ENCODE measurements at places on chromosomes 5 and 9.

DNA sequence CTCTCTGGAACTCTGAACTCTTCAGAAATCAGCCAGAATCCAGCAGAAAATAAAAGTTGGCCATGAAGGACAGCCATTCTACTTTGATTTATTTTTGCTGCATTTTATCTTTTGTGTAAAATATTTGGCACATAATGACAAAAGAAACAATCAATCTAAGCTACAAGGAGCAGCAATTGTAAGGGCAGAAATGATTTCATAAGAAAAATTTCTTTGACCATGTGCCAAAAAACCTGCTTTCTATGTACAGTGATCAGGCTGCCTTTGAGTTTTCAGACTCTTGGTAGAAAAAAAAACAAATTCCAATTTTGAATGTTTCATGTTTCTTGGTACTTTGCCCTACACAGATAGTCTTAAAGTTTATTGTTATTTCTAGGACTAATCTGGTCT, 69.8 kb upstream of the SLC1A3 start:
- no peak for DNase-seq

- DNase-seq: no peak
These were observed 131.4 kb downstream of the ARHGEF28 start for GRCh38 chr5:73757416-73757815.

GRCh38 chr5:135032999-135033861, 798 bp downstream of the PITX1 start:
- DNase-seq: no peak

DNA sequence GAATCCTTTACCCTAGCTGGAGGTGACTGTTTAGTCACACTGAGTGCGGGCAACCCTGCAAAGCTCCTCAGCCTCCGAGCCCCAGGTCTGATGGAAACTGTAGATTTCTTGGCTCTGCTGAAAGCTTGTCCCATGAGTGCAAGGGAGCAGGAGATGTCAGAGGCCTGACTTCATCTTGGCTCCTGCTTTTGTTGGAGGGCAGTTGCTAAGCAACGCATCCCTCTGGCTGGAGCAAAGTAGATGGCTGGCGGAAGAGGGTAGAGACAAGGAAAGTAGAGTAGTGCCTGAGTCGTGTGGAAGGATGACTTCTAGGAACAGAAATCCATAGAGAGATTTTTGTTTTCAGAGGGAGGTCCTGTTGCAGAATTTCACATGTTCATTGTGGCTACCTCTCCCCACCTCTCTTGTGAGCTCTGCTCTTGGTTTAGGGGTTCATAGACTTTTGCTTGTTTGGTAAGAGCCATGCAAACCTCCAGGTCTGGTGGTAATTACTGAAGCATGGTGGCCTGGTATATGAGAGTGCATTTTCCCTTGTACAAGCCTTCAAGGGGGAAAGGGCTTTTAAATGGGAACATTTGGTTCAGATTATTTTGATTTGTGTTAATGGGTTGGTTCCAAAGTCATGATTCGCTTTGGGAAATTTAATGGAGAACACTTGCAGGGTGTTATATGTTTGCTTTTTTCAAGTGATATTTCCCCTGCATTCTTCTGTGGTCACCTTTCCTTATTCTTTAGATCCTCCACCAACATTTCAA, 71.5 kb downstream of the ARHGAP26 start:
- DNase-seq: no peak

- DNase-seq: no peak
These were observed 44.3 kb downstream of the CAMK2A start for GRCh38 chr5:150245111-150245789.

DNA sequence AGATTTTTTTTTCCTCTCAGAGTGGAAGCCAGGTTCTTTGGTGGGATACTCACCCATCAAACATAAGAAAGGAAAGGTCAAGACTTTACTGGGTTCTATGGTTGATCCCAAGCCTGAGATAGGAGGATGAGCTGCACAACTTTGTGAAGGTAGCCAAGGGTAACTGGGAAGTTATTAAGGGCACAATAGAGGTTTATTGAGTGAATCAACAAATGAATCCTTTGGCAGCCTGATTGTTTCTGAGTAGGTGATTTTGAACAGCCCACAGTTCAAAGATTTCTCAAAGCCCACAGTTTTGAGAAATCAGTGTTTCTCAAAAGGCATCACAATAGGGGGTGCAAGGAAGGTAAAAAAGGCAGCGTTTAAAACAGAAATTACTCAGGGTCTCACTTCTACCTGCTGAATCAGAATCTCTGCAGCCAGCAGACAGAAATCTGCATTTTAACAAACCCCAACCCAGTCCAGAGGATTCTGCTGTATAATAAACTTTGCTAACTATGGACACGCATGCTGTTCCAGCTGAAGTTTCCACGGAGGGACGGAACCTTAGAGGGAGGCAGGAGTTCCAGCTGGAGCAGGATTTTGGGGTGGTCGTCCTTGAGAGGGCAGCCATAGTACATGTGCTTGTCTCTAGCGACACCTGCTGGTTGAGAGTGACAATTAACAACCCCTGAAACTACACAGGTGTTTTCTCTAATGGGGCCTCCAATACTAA, 32.7 kb upstream of the FSD1L start:
- DNase-seq: peak; percentile 54

DNA sequence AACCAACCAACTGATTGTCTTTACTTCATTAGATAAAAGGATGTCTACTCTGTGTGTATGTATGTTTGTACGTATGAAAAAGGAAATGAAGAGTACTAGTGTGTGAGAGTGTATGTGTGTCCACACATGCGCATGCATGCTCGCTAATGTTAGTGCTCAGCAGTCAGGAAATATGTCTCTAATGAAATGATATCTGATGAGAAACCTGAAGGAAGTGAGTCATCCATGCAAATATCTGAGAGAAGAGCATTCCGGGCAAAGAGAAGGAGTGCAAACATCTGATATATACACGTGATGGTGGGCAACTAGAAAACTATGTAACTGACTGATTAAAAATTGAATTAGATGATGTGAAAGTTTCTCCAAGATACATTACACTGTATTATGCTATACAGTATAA, 29.6 kb upstream of the UGCG start:
- no peak for DNase-seq

- no peak for DNase-seq
These were observed 815 bp downstream of the PDZD2 start for GRCh38 chr5:31639481-31640411.

- DNase-seq: no peak
These were observed 924.8 kb upstream of the CDH9 start for GRCh38 chr5:27963050-27963783.

- DNase-seq: no peak
These were observed 53.9 kb downstream of the CSNK1A1 start for GRCh38 chr5:149497357-149497756.

DNA sequence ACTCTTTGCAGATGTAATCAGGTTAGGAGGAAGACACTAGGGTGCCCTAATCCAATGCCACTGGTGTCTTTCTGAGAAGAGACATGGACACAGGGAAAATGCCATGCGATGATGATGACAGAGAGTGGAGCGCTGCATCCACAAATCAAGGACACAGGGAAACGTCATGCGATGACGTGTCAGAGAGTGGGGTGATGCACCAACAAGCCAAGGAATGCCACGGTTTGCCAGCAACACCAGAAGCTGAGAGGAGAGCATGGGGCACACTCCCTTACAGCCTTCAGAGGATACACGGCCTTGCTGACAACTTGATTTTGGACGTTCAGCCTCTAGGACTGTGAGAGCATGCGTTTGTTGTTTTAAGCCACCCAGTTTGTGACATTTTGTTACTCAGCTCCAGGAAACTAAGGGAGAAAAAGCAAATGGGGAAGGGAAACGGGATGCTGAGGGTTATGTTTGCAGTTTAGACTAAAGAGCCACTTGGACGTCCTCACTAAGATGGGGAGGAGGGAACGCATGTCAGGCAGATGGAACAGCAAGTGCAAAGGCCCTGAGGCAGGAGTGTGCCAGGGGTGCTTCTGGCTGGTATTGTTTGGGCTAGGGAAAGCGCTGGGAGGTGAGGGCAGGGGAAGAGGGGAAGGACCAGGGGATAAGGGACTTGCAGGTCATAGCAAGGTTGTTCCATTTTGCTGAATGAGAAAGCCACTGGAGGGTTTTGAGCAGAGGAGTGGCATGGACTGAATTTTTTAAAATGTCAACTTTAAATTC, 2.5 kb upstream of the TENT4A start:
- DNase-seq: no peak

DNA sequence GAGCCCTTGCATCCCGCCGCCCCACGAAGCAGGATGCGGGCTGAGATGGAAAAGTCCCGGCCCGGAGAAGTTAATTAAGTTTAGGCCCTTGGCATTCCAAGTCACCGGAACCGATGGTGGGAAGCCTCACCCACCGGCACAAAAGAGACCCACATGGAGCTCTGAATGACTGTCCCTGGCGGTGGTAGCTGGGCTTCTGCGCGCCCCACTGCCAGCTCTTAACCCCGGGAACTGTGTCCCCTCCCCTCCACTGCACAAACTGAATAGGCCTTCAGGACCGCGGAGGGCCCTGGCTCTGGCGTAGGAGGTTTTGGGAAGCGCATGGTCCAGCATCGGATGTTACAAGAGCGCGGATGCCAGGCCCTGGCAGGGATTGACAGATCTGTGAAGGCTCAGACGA, 291.1 kb upstream of the TUT7 start:
- no peak for DNase-seq

GRCh38 chr9:124340219-124341069, 74.8 kb downstream of the PSMB7 start:
- no peak for DNase-seq

- DNase-seq: no peak
These were observed 126.1 kb upstream of the PAPPA start for GRCh38 chr9:116027511-116027910.

DNA sequence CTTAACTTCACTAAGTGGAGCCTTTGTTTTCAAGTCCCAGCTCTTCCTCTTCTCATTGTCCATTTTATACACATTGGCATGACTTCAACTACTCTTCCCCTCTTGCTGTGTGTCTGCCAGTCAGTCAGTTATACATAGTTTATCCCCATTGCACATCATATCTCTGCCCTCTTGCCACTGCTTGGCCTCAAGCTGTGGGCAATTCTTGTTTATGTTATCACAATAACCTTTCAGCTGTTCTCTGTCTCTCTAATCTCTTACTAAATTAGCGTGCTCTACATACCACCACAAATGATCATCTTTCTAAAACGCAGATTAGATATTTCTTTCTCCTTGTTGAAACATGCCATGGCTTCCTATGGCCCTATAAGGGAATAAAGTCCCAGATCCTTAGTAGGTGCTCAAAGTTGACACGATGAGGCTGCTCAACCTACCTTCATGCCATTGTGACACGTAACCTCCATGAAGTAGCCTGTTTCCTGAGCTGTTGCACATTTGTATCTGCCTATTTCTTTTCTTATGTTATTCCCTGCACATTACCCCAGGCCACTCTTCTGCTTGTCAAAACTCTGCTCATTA, 239.3 kb downstream of the GAS1 start:
- no peak for DNase-seq

DNA sequence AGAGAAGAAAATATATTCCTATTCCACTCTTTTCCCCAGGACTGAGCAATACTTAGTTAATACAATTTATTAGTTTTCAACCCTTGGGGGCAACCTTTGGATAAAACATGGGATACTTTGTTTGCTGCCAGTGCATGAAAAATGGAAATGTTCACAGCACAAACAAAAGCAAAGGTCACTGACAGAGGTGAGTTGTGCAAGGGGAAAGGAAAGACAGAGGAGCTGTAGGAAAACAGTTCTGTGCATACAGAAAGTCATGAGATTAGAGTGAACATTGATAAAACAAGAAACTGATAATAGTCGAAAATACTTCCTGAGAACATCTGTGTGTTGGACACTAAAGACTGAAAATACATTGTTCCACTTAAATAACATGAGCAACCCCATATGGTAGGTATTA, 779.8 kb downstream of the TLE4 start:
- no peak for DNase-seq

DNA sequence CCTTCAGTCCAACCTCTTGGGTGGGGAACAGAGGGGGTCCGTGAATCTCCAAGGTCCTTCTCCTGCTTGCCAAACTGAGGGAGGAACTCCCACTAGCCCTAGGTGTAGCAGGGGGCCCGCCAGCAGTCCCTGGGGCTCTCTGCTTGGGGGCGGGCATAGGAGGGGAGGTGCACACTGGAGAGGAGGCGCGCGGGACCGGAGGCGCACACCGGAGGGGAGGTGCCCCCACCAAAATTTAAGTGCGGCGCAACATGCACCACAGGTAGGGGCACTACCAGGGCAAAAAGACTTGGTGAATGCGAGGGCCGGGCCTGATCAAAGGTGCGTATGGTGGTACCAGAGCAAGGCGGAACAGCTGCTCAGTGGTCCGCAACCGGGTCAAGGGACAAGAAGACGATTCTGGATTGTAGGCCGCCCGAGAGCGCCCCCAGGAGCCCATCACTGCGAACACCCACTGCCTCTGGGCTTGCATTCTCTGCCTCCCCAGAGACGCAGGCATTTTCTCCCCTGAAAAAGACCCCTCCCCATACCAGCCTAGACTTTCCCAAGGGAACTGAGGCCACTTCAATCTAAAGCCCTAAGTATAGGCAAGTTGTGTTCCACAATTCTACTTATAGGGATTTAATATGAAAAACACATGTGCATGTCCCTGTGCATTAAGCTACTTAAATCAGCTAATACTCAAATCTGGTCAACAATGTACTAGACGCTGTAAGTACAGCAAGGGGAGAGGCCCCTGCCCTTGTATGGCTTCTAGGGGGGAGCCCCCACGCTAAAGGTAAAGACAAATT, 50.6 kb downstream of the TGFBI start:
- DNase-seq: no peak

DNA sequence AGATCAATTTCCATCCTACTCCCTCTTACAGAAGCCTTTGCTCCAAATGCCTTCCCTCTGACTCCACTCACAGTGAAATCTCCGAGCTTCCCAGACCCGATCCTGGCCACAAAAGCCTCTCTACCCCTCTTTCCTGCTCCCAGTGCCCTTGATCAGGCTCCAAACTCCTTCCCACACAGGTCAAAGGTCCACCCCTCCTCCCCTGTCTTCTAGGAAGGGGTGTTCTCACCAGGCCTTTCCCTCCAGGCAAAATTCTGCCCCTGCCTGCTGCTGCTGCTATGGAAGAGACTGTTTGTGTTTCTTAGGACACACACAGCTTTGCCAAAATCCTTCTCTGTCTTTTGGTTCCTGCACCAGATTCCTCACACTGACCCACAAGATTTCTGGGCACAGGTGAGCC, 85.8 kb upstream of the ALDH1A1 start:
- DNase-seq: no peak

GRCh38 chr5:9820691-9821449, 190.7 kb upstream of the TAS2R1 start:
- DNase-seq: no peak

All from CD4-positive, alpha-beta T cell treated with Interferon alpha-2 for 1 hour (primary cell).